ENCODE measurements at places on chromosomes 3 and 15.

DNA sequence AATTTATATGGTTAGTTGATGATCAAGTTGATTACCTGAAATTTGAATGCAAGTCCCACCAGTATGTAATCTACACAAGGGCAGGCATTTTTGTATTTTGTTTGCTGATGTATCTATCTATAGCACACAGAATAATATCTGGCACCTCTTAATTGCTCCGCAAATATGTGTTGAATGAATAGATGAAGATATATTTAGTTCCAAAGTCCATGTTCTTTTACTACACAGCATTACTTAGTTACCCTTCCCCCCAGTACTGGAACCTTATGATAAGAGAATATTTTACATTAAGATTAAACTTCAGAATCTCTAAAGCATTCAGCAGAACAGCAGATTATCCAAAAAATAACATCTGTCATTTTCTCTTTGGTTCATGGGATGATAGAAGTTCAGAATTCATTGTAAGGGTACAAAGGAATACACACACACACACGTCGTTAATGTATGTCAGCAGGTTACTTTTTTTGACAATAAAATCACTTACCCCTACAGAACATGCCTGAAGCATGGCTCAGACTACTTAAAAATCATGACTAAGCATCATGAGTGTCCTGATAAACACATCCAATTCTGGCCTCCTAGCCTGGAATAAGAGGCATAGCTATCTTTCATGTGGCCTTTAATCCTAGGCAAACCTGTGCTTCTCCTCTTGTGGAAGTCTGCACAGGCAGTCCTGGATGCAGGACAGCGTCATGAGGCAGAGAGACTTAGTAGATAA lies 148.9 kb upstream of the TBC1D5 start:
- DNase-seq: no peak

- no peak for DNase-seq
Observed at GRCh38 chr3:38031022-38031994, 1.9 kb upstream of the PLCD1 start.

GRCh38 chr15:43135351-43135750 lies 2.0 kb downstream of the TMEM62 start:
- DNase-seq: no peak

DNA sequence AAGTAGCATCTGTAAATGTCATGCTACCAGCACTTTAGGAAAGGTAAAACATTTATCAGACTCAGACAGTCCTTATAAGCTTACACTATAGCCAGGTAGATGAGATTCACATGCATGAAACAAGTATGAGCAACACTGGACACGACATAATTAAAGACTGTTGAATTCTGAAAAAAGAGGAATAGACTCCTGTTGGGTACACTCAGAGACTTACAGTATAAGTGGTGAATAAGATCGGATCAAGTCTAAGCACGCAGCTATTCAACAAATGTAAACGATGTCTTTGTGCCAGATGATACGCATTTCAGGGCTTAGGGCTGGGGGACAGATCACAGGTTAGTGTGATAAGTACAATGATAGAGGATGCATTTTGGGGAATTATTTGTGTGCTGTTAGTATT lies 43.2 kb upstream of the SPPL2A start:
- DNase-seq: no peak

DNA sequence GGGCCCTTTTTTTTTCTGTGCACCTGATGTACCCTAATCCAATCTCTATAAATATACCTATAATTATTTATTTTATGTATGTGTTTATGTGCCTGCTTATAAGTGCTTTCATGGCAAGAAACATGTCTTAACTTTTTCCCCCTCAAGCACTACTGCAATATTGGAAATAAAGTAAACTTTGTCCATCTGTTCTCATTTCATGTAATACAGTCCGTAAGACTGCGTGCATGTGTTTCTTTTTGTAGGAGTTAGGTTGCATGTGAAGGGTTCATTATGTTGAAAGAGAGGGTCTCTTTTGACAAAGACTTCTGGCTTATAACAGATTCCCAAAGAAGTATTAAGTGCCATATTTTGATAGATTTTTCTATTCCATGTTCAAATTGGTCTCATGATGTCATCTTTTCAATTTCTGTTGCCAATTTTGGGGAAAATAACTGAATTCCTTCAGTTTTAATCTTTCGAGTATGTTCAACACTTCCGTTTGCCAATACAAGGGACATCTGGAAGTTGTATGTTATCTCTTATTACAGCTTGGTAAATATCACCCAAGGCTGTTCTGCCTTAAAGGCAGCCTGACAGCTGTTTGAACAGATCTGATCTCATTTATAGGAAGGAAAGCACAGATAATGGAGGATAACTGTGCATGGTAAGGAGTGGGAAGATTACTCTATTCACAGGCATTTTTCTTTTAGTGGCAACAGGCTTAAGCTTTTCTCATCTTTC lies 273.1 kb upstream of the SGO1 start:
- DNase-seq: no peak

All from GM12864 (cell line).